Effector memory CD4-positive, alpha-beta T cell (primary cell): ENCODE measurements at places on chromosomes 7 and 10.

- DNase-seq: no peak
Observed at GRCh38 chr10:124095096-124095495, 1.7 kb upstream of the CHST15 start.

GRCh38 chr10:103767756-103768155 lies 87.6 kb downstream of the SH3PXD2A start:
- DNase-seq: no peak

DNA sequence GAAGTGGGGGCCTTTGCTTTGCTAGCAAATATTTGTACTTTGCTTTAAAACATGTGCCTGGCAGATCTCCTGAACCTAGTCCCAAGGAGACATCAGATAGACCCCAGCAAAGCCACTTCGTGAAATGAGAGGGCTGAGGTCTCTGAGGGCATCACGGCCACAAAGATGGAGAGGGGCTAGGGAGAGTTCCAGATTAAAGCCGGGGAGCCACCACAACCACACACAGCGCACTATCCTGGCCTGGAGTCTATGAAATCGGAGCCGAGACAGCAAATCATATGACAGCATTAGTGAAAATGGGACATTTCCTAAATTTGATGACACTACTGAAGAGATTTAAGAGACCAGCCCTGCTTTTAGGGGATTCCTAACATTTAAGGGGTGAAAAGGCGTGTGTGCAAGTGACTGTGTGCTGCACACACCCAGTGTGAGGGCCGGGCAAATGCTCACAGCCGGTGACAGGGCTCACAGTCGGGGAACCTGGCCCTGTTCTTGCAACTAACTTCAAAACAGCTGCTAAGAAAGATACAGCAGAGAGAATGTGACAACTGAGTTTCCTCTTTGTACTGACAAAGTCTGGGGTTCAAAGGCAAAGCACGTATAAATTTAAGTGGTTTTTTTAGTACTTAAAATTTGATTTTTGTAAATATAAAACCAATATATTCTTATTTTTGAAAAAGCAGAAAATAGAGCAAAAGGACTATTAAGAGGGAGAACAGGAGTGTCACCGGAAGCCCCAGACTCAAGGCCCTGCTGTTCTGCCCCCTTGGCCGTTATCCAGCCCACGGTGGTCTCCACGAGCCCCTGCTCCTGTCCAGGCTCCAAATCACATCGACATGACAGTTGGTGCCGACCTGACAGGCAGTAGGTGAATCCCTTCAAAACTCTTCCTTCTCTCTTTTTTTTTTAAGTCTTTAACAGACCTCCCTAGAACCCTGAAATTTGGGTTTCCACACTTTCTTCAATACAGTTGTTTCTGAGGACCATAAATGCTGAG lies 49.5 kb downstream of the VIPR2 start:
- DNase-seq: no peak

DNA sequence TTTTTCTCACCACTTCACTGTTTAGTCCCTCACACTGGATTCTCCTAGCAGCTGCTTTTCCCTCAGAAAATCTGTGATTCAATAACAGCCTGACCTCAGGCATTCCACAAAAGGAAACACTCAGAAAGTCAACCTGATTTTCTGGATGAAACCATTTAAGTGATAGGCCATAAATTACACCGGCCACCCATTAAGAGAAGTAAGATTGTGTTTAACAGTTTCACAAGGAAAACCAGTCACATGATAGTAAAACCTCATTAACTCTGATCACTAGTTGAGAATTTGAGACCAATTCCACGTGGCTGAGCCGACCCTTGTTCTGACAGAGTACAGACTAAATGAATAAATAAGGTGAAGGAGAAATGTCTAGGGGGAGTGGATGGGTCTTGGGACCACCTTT lies 7.7 kb downstream of the GRM8 start:
- no peak for DNase-seq

- DNase-seq: no peak
Observed at GRCh38 chr7:22157552-22157951, 199.4 kb downstream of the RAPGEF5 start.

- no peak for DNase-seq
Observed at GRCh38 chr10:133068111-133069032, 19.4 kb upstream of the ADGRA1 start.

- no peak for DNase-seq
Observed at GRCh38 chr7:157014635-157015555, 4.4 kb upstream of the MNX1 start.

GRCh38 chr10:51918440-51918839 lies 219.0 kb upstream of the CSTF2T start:
- no peak for DNase-seq

- no peak for DNase-seq
Observed at GRCh38 chr7:14016950-14017349, 27.5 kb upstream of the ETV1 start.

DNA sequence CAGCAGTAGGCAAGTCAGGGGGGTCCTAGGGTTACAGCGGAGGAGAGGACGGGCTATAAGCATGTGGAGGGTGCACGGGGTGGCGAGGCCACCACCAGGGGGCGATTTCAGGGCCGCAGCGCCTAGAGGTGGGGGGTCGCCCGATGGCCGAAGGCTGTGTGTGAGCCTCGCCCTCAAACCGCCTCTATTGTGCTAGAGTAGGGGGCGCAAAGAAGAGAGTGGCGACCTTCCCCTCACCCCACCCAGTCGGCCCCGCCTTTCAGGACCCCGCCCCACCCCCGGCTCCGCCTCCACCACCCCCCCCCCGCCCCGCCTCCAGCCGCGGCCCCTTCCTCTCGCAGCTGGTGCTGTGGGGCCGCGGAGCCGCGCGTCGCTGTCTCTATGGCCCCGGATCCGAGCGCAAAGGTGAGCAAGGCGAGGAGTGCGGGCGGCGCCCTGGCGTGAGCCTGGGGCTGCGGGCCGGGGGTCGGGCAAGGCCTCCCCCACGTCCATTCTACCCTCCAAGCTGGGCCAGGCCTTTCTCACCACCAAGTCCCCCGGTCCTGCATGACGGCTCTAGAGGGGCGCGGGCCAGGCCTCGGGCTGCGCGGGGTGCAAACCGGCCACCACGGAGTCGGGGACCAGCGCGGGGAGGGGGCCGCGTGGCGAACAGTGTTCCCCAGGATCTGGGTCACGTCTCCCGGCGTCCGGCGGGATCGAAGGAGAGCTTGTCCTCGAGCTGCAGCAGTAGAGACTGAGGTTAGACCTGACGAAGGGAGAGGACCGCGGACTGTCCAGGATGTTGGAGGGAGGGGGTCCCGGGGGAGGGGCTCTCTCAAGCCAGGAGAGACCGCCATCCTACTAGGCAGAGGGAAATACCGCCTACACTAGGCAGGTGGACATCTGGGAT lies at the start of gene SEMA4G:
SEMA4G (plus strand) TSS at position 318 of the 889 bp plus-strand sequence. CDS start 3,409 bp downstream, outside the sequence.
- peak; percentile 14 for DNase-seq

DNA sequence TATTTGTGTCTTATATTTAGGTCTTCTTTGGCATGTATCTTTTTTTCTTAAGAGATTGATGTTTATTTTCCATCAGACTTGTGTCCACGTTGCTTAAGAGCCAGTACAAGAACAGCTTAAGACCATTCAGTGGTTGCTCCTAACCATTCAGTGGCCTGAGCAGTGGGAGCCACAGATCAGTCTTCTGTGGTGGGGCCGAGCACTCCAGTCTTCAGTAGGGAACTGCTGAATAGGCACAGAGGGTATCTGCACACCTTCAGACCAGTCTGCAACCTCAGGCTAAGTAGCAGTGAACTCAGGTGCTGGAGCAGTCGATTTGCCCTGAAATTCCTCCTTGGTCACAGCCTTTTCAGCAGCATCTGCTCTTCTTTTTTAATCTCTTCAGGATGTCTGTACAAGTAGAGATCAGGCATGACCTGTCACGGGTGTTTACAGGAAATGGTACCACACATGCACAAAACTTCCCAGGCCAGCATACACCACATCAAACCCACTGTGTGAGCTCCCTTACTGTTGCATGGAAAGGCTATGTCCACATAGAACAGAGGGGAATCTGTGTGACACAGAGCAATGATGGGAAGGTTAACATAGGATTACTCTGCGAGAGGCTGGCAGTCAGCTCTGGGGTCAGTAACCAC lies 51.5 kb downstream of the FAM107B start:
- no peak for DNase-seq
